ENCODE measurements at places on chromosomes 5 and 9.

DNA sequence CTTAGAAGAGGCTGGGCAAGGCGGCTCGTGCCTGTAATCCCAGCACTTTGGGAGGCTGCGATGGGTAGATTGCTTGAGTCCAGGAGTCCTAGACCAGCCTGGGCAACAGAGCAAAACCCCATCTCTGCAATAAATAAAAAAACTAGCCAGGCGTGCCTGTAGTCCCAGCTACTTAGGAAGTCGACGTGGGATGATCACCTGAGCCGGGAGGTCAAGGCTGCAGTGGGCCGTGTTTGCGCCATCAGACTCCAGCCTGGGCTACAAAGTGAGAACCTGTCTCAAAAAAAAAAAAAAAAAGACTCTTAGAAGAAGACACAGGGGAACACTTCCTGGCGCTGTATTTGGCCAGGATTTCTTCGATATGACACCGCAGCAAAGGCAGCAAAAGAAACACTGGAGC, 23.7 kb upstream of the NRARP start:
- no peak for DNase-seq

DNA sequence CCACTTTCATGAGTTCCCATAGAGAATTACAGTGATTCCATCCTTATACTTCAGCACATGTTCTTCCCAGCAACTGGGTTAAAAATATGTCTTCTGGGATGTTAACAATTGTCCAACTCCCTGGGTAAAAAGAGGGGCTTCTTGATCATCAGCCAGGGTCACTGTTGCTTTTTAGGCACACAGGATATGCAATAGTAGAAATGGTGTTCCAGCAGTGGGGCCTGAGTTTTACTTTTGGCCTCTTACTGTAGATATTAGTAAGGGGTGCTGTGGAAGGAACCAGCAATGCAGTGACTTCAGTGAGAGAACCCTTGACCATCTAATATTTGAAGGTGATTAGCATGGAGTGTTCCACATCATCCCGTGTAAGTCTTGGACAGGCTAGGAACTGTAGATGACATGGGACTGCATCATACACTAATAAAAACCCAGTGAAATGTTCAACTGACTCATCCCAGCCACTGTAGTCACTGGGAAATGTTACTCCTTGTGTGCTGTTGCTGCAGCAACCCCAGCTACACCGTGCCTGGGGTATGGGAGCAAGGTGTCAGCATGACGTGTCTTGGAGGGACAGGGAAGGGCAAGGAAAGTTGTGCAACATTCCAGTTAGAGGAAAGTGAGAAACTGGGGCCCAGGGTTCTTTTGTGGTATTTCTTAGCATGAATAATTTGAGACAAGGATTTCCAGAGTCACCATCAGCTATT, 610.9 kb downstream of the RAB3C start:
- no peak for DNase-seq

DNA sequence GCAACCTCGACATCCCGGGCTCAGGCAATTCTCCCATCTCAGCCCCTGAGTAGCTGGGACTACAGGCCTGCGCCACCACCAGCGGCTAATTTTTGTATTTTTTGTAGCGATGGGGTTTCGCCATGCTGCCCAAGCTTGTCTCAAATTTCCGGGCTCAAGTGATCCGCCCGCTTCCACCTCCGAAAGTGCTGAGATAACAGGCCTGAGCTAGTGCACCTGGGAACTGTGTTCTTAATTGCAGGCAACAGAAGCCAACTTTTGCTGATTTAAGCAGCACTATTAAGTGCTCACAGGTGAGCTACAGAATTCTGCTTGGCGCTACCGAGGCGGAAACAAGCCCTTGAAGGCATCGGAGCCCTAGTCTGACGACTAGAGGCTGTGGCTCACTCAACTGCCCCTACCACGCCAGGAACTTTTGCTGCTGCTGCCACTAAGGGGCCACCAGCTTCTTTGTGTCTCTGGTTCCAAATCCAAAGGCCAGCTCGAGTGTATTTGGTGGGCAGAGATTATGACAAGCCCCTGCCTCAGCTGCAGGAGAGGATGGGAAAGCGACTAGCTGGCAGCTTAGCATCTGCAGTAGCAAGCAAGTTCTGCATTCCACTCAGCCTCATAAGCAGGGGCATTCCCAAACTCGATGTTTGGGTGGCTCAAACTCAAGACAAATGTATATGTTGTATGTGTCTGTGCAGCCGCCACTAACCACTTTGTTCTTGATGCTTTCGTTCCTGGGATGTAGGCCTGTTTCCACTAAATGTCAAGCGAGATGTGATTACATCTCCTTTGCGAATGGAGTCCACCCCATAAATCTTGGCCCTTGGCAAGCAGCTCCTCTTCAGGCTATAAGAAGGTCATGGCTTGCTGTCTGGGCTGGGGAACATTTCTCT, 10.6 kb upstream of the HMCN2 start:
- DNase-seq, result peak; percentile 15

DNA sequence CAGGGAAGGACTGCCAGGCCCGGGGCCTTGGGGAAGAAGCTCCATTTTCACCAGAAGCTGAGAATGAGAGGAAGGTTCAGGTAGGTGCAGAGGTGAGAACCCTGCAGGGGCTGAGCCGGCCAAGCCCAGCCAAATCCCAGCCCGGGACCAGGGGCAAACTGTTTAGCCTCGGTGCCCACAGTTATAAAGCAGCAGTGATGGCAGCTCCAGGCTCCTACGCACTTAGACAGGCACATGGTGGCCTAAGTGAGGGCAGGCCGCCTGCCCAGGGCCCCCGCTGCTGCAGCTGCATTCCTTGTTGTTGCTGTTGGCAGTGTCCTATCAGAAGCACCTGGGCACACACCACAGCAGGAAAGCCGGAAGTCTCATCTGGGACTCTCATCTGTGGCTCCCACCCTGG, 159.9 kb upstream of the FOXD4L5 start:
- DNase-seq, result no peak

DNA sequence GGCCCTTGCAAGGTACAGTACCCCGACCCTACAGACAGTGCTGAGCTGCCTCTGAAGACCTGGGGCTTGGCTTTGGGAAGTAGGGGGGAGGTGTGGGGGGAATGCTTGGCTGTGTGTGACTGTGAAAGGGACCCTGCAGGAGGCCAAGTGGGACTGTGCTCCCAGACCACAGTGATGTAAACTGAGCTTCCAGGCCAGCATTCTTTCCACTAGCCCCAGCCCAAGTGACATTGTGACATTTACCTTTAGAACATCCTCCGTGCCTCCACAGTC, 31.2 kb downstream of the HMCN2 start:
- no peak for DNase-seq

DNA sequence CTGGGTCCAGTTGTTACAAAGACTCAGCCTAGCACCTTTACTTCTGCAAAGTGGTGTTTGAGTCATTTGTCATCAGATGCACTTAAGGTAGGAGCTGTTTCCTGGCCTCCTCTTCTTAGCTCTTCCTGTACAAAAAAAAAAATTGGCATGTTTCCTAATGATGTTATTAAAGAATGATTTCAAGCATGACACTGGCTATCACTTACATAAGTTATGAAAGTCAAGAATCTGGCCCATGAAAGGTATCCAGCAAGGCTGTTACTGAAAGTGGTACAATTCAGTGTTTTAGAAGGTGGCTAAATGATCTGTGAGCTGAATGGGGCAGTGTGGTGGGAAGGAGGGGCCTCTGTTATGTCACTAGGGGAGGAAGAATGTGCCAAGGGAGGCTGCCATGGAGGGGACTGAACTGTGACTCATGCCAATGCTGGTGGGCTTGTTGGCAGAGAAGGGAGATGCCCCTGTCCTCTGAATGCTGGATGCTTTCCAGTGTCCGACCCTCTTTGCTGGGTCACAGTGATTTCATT, 175.1 kb upstream of the MAP1B start:
- DNase-seq, result no peak

DNA sequence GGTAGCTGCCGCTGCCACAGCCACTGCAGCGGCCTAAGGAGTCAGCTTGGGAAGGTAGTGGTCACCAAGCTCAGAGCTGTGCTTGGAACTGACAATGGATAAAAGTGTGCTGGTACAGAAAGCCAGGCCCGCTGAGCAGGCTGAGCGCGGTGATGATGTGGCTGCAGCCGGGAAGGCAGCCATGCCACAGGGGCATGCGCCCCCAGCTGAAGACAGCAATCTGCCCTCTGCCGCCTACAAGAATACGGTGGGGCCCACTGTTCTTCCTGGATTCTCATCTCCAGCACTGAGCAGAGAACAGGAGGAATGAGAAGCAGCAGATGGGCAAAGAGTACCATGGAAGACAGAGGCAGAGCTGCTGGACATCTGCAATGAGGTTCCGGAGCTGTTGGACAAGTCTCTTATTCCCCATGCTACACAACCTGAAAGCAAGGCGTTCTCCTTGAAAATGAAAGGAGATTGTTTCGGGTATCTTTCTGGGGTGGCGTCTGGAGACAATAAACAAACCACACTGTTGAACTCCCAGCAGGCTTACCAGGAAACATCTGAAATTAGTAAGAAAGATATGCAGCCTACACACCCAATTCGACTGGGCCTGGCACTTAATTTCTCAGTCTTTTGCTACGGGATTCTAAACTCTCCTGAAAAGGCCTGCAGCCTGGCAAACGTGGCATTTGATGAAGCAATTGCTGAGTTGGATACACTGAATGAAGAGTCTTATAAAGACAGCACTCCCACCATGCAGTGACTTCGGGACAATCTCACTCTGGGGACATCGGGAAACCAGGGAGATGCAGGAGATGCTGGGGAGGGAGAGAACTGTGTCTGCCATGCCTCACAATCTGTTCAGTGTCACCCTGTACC, 22.8 kb upstream of the ANKRD18A start:
- DNase-seq, result no peak

- no peak for DNase-seq
These were observed 106.2 kb upstream of the LMX1B start for GRCh38 chr9:126507318-126508109.

Measured in suprapubic skin (tissue), 4 donors.